GM12878 (cell line): ENCODE measurements at places on chromosomes 7 and 10.

- no peak for DNase-seq
These were observed 82.7 kb downstream of the RAMP3 start for GRCh38 chr7:45240273-45240771.

- no peak for DNase-seq
These were observed 43.3 kb upstream of the ELFN1 start for GRCh38 chr7:1626769-1627168.

DNA sequence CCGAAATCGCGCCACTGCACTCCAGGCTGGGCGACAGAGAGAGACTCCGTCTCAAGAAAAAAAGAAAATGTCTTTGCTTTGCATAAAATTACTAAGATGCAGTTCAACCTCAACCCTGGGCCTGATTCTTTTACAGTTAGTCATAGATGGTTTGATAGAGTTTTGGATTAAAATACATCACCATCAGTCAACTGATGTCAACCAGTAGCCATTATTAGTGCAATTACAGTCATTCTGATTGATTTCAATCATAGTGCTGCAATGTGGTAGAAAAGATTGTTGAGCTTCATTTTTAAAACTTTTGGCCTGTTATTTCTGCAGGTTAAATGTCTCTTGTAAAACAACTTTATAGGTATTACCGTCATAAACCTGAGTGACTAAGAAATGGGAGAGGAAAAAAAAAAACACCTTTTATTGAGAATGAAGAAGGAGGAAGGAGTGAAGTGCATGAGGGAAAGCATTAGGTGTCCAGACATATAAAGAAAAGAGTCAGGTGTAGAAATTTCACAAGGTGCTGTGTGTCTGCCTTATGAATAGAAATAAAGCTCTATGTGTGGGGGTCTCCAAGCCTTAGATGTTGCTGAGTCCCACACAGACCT lies 150.6 kb downstream of the TRIL start:
- no peak for DNase-seq

DNA sequence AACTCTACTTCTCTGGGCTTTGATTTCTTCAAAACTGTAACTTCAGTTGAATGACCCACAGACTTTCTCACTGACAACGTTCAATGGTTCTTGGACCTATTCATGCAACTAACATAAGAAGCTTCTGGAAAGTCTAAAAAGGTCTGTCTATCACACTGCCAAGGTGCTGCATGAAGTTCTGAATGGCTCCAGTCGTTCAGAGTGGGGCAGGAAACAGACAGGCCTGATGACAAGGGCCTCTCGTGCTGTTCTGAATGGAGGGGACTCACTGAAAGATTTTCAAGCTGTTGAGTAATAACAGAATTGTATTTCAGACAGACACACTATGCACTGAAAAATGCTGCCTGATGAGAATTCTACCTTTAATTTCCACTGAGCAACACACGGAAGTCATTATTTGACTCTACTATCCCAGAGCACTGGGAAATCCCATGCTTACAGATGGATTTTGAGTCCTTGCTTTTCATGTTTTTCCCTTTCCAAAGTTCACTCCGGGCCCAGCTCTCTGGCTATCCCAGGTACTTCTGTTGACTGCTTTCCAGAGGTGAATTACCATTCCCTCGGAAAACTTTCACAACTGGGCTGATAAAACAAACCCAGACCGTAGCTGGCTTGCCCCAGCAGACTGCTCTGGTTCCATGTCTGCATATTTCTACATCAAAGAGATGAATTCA lies 204.9 kb upstream of the FRMD4A start:
- DNase-seq: no peak

DNA sequence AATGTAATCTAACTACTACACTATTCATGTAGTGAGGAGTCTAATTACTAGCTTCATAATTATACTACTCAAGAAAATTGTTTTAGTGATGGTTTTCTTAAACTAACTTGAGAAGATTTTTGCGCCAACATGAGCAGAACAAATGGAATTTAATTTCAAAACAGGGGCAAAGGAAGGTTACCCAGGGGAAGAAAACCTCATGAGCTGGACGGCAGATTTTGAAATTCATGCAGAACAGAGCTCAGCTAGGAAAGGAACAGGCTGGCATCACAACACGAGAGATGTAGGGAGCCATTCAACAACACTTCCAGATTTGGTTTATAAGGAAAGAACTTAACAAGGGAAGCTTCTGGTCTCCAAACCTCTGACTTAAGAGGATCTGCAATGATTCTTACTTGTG lies 235.3 kb upstream of the PRKCQ start:
- DNase-seq: no peak

GRCh38 chr7:141704112-141704511 lies 2.1 kb upstream of the DENND11 start:
- no peak for DNase-seq
